Left renal pelvis (tissue), 4 donors: ENCODE measurements at places on chromosomes 6 and 20. TPM values are rescaled to one million over a fixed set of nuclear protein-coding genes. Genes with fewer than 3 reads are reported as not detected.
A peak's percentile ranks its signal among the peaks of the same experiment; 100 is the strongest.

DNA sequence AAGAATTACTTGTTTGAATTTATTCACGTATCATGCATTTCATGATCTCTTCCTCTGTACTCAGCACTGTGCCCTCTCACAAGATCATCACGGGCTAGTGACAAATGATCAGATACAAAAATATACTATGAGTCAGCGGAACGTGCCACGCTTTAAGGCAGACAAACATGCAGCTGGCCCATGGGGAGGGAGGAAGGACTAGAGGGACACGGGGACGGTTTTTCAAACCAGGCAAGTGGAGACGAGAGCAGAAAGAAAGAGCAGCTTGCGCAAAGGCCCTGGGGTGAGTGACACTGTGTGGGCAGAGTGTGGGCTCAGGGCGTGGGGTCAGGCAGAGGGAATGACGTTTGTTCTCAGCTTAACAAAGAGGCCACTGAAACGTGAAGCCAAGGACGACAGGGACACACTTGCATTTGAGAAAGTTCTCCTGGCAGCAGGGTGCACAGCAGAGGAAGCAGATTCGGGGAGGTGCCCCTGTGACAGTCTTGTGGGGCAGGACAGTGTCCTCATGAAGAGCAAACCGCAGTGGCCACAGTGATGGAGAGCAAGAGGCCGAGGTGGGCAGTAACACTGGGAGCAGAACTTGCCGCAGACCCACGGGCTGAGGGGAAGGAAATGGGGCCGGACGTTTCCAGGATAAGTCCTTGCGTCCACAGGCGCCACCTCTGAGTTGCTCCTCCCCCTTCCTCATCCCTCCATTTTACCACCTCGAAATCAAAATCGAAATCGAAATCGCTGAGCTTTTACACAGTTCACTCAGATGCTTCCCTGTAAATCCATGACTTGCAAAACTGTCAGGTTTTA, 6.9 kb upstream of the RPS6KA2 start:
- DNase-seq: no peak

DNA sequence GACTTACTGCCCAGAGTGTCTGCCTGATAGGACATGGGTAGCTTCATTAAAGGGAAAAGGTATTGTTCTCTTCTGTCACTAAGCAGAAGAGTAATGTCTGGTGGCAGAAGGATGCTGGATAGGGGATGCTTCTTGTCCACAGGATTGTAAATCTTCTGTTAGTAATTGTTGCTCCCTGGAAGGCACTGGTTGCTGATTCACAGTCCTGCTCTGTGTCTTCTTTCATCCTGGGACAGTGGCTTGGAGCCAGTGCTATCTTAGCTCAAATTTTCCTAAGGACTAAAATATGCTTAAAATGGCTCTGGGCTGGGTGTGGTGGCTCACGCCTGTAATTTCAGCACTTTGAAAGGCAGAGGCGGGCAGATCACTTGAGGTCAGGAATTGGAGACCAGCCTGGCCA, 48.0 kb downstream of the SYTL3 start:
- DNase-seq: no peak

GSTA2 gene
- 0.29 TPM for polyA plus RNA-seq

- DNase-seq: no peak
These were observed 16.9 kb downstream of the RBM38 start for GRCh38 chr20:57408131-57408530.

GRCh38 chr6:6872459-6873344, 235.1 kb upstream of the RREB1 start:
- no peak for DNase-seq

DNA sequence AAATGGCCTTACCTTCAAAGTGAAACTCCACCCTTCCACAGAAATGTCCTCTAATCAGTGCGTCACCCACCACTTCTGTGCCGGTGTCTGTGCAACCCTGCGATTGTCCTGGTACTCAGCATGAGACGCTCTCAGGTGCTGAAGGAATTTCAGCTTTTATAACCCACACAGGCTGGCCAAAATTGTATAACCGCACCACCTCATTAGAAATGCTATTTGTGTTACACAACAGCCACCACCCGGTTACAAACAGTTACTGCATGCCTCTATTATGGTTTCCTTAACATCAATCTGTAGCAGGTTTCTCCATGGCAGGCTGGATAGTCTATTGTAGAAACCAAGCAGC, 51.5 kb downstream of the SLC23A2 start:
- DNase-seq: no peak

DNA sequence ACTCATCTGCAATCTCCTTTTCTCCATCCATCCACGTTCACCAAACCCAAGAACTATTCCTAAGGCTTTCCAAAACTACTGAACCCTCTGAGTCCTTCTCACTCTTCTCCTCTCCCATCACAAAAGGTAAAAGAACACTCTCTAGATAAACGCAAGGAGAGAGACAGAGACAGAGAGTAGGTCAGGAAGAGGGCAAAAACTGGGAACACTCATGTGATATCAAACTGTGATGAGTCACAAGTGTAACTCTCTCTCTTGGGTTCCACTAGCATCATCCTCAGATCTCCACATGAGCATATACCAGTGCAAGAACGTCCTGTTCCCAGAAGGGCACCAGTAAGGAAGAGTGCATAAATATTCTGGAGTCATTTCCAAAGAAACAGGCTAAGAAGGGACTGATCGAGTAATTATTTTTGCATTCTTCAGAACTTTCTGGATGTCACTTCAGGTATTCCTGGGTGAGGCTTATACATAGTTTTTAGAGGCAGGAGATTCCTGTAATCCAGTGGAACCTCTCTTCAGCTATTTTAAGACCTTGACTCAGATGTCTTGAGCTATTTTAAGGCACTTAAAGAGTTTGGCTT, 47.3 kb upstream of the STXBP5 start:
- DNase-seq: no peak

DNA sequence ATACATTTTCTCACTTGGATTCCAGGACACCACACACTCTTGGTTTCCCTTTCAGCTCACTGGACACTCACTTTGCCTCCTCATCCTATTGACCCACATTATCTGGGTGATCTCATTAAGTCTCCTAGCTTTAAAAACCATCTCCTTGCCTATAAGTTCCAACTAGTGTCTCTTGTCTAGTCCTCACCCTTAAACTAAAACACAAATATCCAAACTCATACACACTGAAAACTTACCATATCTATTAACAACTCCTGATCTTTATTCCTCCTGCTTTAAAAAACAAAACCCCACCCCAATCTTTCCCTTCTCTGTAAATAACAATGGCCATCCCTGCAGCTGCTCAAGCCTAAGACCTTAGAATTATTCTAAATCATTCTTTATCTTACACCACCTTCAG, 3.5 kb upstream of the SMIM28 start:
- DNase-seq: no peak

- DNase-seq: no peak
These were observed 6.0 kb downstream of the SDC4 start for GRCh38 chr20:45341939-45342854.

DNA sequence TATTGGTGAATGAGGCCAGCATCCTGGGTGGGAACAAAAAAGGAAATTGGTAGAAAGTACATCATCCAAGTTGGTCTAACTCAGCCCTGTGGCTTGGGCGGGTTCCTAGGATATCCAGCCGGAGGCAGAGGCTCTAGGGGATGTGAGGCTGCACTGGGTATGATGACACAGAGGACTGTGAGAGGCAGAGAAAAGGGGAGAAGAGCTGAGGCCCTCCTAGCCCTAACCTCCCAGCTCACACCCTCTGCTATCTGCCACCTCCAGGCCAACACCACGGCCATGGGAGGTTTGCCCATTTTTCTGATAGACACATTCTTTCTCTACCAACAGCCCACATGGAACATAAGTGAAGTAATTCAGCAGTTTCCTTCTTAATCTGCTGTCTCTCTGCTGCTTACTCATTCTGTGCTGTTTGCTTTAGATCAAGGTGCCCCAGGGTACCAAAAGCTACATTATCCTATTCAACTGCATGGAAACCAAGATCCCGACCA, 284.4 kb downstream of the ESR1 start:
- DNase-seq: no peak

- no peak for DNase-seq
These were observed 686.9 kb upstream of the MAP3K7 start for GRCh38 chr6:91273729-91274128.

- no peak for DNase-seq
These were observed 84.3 kb downstream of the PFDN4 start for GRCh38 chr20:54292185-54292584.

FUT9 gene
- 3.6 TPM for polyA plus RNA-seq

DNA sequence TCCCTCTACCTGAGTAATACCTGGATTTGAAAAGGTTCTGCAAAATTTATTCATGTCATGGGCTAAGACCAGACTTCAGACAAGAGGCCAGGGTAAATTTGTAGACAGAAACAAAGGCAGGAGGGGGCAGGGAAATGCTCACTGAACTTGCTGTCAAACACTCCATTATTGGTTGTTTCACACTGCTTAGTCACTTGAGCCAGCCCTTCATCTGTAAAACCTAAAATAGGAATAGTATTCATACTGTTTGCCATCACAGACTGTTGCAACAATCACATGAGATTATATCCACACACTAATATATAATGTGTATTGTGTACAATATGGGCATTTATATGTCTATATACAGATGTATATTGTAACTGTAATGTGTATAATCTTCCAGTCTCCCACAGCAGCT, 6.5 kb upstream of the TINAG start:
- no peak for DNase-seq

DNA sequence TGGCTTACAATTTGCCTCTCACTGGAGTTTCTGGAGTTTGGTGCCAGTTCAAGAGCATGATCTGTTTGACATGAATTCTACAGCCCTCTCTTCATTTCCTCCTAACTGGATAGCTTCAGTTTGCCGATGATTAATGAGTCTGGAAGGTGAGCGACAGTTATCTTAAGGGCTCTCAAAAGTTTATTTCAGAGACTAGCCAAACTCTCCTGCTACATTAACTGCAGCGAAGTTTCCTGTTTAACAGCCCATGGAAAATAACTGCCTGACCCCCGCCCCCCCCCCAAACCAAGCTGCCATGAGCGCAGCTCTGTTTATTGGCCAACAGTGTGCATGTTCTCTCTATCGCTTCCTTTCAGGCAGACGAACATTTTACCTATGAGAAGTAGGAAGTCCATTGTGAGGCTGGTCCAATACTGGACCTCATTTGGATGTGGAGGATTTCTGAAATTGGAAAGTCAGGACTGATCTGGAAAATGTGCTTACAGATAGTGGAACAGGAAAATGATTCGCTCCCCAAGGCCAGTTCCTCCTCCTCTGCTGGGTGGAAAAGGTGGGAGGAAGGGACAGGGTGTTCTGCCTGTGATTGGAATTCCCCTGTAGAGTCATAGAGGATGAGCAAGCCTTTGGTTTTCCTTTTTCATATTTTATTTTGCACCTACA, 522.2 kb upstream of the JAG1 start:
- no peak for DNase-seq

- DNase-seq: no peak
These were observed 132.3 kb downstream of the CEP57L1 start for GRCh38 chr6:109227646-109228045.

DBNDD2 gene
- 26.2 TPM for polyA plus RNA-seq

CST4 gene
- polyA plus RNA-seq: not detected

GRCh38 chr20:55513954-55514353, 491.4 kb downstream of the CBLN4 start:
- no peak for DNase-seq

- DNase-seq: no peak
These were observed at the start of gene MPIG6B for GRCh38 chr6:31723245-31723979. Gene MPIG6B, plus strand, starts transcription at chr6:31723373. Its CDS starts 11 bp downstream, at chr6:31723384.

TAGAP gene
- polyA plus RNA-seq: 2.6 TPM

GRCh38 chr6:24864343-24864742, 65.6 kb upstream of the ARMH2 start:
- no peak for DNase-seq

PNLDC1 gene
- 1.7 TPM for polyA plus RNA-seq

GRCh38 chr6:33751771-33752645, 5.3 kb upstream of the IP6K3 start:
- no peak for DNase-seq

DNA sequence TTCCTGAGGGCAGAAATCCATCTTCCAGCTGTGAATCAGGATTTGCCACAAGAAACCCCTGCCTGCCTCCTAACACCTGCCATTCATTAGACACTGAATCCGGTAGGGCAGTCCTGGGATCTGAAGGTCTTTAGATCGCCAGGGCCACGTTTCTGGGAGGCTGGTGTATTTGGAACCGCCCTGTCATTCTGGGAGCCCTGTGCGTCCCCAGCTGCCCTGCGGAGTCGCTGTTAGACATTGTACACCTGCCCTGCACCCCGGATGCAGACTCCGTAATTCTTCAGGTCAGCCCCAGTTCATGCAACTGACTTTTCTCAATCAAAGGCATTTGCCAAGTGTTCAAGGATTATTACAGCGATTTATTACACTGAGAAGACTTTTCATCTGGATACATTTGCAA, 193.2 kb downstream of the TBC1D7 start:
- no peak for DNase-seq

- no peak for DNase-seq
These were observed 16.2 kb upstream of the TMEM181 start for GRCh38 chr6:158543606-158544185.

- no peak for DNase-seq
These were observed 20.7 kb downstream of the B4GALT5 start for GRCh38 chr20:49692941-49693340.

DNA sequence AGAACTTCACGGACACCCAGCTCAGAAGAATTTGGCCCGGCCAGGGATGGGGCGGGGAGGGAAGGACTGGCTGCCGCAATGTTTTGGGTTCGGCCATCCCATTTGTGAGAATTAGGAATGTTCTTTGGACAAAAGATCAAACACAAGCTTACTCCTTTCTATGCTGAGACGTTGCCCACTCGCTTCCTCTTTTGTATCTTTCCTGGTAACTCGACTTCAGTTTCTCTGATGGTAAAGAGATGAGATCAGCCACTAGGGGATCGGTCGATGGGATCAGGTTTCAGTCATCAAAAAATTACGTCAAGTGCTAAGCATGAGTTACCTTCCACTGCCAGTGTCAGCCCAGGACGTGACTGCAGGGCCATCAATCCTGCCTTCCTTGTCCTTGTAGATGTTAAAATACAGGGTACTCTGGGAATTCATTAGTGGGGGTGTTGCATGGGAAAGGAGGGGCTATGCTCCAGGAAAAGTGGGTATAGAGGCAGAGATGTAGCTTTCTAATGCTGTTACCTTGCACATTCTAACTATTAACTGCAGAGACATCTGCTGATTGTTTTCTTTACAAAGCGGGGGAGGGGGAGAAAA, 190.2 kb downstream of the TSHZ2 start:
- DNase-seq: peak; percentile 54

PLN gene
- polyA plus RNA-seq: 4.5 TPM

HLA-DRA gene
- polyA plus RNA-seq: 77.2 TPM
